ENCODE measurements at places on chromosomes 3 and 15. TPM values are rescaled to one million over a fixed set of nuclear protein-coding genes. Genes with fewer than 3 reads are reported as not detected.

Gene MAP3K13
- total RNA-seq: 23.4 TPM

Gene BSN
- total RNA-seq: 1.7 TPM

Gene LIPC
- not detected for total RNA-seq

GRCh38 chr3:119880966-119881365 lies 99.1 kb downstream of the NR1I2 start:
- no peak for DNase-seq

- DNase-seq: peak; percentile 61
Measured at GRCh38 chr15:43799209-43799944, 643 bp downstream of the SERINC4 start.

DNA sequence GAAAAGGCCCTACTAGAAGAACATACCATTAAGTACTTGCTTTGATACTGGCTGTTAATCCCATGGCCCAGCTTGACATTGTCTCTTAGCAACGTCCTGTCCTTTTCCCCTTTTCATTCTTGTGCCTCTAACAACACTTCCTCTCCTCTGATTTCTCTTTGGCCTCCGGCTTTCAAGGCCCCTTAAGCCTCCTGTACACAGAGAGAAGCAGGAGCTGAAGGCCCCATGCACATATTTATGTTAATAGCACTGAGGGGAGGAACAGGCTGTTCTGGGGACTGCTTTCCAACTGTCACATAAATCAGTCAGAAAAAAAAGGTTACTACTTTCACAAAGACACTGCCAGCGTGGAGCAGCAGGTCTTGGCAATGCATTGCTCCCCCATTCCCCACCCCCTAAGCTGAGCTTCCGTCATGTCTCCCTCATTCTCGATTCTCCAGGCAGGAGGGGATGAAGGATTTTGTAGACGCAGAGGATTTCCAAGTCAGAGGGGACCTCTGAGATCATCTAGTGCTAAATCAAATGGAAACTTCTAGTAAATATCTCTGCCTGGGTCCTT lies 257.4 kb upstream of the ADAMTS9 start:
- peak; percentile 85 for DNase-seq

GRCh38 chr3:43747641-43748040 lies 56.9 kb downstream of the ABHD5 start:
- peak; percentile 46 for DNase-seq

DNA sequence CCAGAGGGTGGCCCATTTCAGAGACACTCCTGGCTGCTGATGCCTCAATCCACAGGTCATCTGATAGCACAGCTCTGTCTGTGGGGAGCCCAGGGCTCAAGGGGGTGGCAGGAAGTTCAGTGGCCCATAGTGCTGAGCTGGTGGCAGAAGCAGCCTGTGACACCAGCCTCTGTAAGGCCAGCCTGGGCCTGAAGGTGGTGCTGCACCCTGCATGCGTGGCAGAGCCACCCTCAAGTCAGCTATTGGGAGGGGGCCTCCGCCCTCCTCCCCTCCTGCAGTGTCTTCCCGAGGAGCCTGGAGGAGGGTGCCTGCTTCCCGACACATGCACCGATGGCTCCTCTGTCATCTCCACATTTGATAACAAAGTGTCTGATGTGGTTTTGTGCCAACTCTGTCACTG lies 3.0 kb downstream of the PLA1A start:
- DNase-seq: peak; percentile 90
